ENCODE measurements at places on chromosomes 16 and 17.

- no peak for DNase-seq
Observed at GRCh38 chr16:23957287-23957686, 121.5 kb downstream of the PRKCB start.

GRCh38 chr17:40015005-40015997 is at the start of gene CSF3:
CSF3 (plus strand) TSS chr17:40015440; CDS start chr17:40015475, 35 bp downstream.
- no peak for DNase-seq

- no peak for DNase-seq
Observed at GRCh38 chr16:24853169-24853824, 7.5 kb downstream of the SLC5A11 start.

- DNase-seq, result no peak
Observed at GRCh38 chr17:40516581-40517285, 15.3 kb upstream of the TNS4 start.

DNA sequence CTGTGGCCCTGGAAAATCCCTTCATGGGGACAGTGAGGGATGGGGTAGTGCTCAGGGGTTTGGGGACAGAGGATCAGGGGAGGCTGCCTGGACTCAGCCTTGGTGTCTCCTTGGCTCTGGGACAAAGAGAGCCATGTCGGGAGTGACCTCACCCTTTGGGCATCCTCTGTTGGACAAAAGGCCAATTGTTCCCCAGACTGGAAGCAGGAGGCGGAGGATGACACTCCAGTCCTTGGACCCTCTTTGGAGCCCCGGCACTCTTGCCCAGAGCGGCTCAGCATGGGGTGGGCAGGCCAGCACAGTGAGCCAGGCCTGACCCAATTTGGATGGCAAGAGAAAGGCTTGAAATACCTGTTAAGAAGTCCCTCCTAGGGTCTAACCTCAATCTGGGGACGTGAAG is 39.4 kb upstream of the PHB1 start:
- DNase-seq, result no peak

DNA sequence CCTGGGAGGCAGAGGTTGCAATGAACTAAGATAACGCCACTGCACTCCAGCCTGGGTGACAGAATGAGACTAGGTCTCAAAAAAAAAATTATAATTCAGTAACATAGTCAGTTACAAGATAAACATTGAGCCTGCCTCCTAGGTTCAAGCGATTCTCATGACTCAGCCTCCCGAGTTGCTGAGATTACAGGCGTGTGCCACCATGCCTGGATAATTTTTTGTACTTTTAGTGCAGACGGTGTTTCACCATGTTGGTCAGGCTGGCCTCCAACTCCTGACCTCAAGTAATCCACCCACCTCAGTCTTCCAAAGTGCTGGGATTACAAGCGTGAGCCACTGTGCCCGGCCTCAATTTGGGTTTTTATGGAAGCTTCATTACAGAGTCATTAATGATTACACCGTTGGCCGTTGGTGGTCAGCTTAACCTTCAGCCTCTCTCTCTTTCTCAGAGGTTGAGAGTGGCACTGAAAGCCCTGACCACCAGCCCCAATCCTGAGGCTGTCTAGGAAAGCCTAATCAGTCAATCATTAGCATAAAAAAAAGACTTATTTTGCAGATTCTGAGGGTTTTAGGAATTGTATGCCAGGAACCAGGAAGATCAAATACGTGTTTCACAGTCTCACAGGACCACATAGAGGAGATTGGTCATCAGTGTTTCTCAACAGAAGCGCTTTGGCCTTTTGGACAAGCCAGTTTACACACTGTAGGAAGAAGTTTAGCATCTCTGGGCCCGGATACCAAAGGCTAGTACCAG is 1.3 kb upstream of the LRRC37A3 start:
- DNase-seq, result no peak

GRCh38 chr16:4032768-4033167 is 83.5 kb downstream of the ADCY9 start:
- DNase-seq, result peak; percentile 28
